ENCODE measurements at places on chromosomes 13 and 19.
A peak's percentile ranks its signal among the peaks of the same experiment; 100 is the strongest.

GRCh38 chr13:110367620-110368019 is 60.5 kb downstream of the COL4A2 start:
- no peak for DNase-seq

- no peak for DNase-seq
Observed at GRCh38 chr19:48670699-48671445, 1.9 kb downstream of the NTN5 start.

- DNase-seq: no peak
Observed at GRCh38 chr13:46565808-46566750, 13.1 kb downstream of the LRCH1 start.

- DNase-seq: no peak
Observed at GRCh38 chr13:40472427-40473220, 193.8 kb downstream of the FOXO1 start.

- no peak for DNase-seq
Observed at GRCh38 chr13:113655346-113656002, 2.5 kb downstream of the ATP4B start.

DNA sequence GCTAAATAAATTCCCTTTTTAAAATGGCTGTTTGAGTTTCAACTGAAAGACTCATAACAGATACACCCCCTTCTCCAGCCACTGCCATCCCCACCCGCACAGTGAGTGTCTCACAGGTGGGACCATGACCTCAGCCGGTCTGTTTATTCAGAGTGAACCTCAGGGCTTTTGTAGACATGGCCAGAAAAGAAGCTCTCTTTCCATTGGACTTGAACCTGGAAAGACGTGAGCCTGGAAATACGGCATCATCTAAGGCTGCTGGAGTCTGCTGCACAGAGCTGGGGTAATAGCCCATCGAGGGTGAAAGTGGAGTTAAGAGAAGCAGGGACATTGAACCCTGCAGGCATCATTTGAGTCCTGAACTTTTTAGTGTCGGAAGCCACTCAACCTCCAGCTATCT is 15.2 kb upstream of the KPNA3 start:
- DNase-seq: no peak

DNA sequence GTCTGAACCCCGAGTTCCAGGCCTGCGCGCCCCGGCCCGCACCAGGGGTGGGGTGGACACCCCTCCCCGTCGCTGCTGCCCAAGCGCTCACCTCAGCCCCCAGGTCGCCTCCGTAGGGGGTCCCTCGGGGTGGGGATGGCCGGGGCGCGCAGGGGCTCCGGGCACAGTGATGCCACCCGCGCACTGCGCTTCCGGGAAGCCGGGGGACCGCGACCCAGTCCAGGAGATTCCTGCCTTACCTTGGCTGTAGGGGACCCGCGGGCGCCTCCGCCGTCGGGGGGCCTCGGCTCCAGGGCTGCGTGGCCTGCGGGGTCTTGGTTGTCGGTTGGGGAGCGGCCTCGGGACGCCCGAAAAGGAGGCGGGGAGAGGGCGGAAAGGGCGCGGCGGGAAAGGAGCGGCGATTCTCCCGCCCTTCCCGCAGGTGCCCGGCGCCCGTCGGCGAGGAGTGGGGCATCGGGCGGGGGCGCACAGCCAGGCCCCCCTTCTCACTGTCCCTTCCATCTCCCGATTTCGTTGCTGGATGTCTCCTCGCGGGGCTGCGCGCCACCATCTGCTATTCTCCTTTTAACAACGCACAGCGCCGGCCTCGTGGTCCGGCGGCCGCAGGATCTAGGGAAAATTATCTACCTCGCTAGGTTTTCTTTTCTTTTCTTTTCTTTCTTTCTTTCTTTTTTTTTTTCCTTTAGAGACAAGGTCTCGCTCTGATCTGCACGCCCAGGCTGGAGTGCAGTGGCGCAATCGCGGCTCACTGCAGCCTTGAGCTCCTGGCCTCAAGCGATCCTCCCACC is at the start of gene KEAP1:
TSS of gene KEAP1 (minus strand) at position 355 of the 788 bp plus-strand sequence. CDS start 3,323 bp downstream, outside the sequence.
- DNase-seq: no peak

GRCh38 chr13:42720113-42720857 is 61.1 kb upstream of the FAM216B start:
- DNase-seq: no peak

DNA sequence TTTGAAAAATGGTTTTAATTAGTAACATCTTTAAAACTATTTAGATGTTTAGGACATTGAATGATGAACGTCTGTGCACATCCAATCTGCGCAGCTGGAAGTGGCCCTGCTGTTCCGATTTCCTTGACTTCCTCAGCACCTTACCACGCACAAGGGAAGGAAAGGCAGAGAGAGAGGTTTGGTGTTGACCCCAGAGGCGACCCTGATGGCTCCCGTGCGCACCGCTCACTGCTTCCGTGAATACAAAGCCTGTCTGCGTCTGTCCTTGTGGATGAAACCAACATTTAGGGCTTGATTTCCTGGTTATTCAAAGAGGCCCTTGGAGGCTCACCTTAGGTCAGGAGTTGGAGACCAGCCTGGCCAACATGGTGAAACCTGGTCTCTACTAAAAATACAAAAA is 8.5 kb downstream of the MCF2L start:
- DNase-seq: no peak

- DNase-seq: peak; percentile 33
Observed at GRCh38 chr13:99969919-99970650, 1.5 kb downstream of the ZIC5 start.

GRCh38 chr19:16335226-16335625 is 10.6 kb downstream of the KLF2 start:
- peak; percentile 52 for DNase-seq

GRCh38 chr19:2229103-2230032 is 6.8 kb downstream of the PLEKHJ1 start:
- no peak for DNase-seq

DNA sequence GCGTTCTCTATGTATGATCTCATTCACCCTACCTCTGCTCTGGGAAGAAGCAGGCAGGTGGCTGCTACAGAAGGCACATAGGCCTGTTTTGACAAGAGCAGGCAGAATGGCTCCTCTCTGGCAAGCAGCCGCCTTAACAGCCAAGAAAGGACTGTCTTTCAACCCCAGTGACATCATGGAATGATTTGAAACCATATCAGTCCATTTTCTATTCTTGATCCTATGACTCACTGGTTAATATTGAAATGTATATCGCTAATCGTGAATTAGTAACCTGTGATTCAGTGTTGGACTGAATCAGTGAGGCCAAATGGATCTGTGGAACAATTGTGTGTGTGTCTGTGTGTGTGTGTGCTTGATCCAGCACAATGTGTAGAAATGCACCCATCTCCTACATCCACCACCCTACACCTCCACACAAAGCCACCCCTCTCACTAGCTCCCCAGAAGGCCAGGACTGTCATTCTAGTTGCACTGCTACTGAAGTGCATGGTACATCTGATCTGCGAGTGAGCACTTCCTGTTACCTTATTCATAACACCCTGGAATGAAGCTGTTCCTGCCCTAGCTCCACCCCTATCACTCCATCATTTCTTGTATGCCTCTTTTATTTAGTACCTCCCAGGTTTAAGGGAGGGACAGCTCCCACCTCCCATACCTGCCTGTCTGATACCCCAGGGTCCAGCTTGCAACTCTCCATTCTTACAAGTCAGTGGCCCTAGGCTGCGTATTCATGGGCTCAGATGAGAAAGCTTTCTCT is 460.0 kb downstream of the FOXO1 start:
- peak; percentile 60 for DNase-seq

DNA sequence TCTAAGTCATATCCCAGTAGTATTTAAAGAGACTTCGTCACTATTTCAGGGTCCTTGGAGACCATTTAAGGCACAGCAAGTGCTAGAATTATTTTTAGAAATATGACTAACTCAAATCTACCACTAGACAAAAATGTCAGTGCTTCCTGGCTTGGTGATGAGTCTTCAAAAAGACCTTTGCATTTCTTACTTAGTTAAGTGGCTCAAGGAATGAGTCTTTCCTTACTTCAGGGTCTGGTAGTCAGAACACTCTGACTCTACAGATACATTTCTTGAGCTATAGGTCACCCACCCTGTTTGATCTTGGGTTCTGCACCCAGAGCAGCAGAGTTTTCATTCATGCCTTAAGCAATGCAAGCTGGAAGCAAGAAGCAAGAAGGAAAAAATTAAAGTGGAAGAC is 191.0 kb upstream of the HTR2A start:
- DNase-seq: no peak

DNA sequence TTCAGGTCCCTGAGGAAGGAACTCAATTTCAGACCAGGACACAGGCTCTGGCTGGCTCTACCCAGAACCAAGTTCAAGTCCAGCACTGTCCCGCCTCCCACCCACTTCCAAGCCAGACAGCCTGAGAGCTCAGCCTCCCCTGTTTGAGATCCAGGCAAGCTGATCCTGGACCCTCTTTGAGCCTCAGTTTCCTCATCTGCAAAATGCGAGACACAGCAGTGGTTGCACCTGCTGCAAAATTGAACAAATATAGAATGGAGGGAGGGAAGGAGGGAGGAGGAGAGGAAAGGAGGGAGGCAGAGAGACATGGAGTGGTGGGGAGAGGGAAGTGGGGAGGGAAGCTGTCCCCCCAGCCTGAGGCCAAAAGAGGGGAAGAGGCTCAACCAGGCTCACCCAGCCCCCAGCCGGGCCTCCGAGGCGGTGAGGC is 751 bp downstream of the TMEM221 start:
- no peak for DNase-seq

GRCh38 chr13:106530980-106531481 is 4.4 kb downstream of the EFNB2 start:
- no peak for DNase-seq

DNA sequence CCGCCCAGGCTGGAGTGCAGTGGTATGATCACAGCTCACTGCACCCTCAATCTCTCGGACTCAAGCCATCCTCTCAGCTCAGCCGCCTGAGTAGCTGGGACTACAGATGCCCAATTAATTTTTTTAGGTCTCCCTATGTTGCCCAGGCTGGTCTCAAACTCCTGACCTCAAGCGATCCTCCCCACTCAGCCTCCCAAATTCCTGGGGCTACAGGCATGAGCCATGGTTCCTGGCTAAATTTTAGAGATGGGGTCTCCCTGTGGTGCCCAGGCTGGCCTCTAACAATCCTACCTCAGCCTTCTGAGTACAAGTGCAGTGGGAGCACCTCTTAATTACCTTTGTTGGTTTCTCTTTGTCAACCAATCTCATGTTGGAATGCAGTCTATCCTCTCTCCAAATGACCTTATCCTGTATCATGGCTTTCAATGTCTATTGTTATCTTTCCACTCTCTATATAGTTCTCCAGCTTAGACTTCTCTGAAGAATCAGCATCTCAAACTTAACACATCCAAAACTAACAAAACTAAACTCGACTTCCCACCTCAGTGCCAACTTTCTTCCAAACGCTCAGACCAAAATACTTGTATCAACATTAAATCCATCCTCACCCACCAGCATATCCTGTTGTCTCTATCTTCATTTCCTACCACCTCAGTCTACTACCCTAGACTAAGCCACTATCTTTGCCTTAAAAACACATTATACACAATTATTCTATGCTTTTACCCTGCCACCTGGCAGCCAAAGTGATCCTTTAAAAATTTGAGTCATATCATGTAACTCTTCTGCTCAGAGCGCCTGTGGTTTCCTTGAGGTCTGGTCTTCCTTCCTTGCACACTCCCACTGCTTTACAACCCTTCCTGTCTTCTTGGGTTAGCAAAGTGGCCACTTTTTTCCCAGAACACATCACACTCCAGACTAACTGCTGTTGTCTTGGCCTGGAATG is 6.7 kb downstream of the TPT1 start:
- DNase-seq: peak; percentile 70

GRCh38 chr19:1287354-1288225 is 1.9 kb downstream of the EFNA2 start:
- no peak for DNase-seq

DNA sequence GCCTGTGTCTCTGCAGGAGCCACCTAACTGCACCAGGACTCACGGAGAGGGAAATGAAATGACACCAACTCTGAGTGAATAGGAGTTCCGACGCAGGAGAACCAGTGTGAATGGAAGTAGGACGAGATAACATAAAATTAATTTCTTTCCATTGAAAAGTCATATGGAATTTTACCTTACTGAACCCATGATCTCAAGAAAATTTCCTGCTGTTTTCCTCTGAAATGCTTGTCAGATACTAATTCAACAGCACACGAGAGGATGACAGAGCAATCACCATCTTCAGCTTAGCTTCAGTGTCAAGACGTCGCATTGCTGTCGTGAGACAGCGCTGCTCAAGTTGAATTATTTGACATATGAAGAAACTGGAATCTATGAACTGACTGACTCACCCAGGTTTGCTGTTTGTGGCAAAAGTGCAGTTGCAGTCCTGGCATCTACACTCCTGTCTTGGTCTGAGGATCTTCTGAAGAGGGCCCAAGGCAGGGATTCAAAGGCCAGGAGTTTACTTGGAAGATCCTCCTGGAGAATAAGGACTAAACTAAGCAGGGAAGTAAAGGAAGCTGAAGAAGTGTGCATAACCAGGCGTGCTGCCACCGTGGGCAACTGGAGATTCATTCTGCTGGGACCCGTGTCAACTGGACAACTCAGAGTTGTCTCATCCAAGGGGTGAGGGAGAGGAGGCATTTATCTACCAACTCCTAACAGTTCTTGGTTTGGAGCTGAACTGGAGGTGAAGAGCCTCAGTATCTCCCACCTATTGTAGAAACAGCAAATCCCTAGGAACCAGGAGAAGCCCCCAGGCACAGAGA is 214.4 kb upstream of the IRS2 start:
- no peak for DNase-seq

- DNase-seq: no peak
Observed at GRCh38 chr19:4401769-4402170, 670 bp upstream of the CHAF1A start.

GRCh38 chr13:24086642-24087041 is 73.9 kb upstream of the SPATA13 start:
- DNase-seq: no peak

DNA sequence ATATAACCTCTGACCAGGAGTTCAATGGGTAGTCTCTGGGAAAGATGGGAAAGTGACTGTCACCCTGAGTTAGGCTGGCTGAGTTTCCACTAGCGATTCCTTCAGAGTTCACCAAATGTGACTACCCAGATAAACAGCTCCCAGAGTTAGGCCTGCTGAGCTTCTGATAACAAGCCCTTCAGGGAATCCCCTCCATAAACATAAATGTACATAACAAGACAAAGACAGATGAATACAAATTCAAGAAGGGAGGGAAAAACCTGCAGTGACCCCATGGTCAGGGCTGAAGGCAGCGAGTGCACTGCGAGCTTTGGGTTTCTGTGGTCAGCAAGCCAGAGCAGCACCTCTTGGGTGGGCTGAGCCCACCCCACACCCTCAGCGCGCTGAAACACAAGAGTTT is 25.4 kb upstream of the CEACAM4 start:
- DNase-seq: no peak

Measured in CD4-positive, alpha-beta T cell treated with Interleukin-2 at 100 ng/mL for 4 hours (primary cell).